ENCODE measurements at places on chromosomes 6 and 20.
A peak's percentile ranks its signal among the peaks of the same experiment; 100 is the strongest.

DNA sequence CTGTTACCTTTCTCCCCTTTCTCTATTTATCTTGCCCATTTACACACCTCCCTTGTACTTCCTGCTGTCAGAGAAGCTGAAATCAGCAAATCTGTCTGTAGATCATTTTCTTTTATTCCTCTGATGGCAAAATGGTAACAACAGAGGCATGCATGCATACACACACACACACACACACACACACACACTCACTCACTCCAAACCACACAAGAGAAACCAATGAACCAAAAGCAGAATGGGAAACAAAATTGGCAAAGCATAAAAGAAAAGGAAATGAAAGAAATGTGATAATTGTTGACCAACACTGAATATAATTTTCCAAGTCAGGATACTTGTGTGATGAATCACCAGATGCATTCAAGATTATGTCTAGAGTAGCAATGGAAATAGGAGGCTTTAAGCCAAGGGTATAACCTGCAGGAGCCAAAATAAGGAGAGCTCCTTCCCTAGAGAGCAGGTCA, 172.4 kb downstream of the PLCB4 start:
- peak; percentile 88 for DNase-seq

DNA sequence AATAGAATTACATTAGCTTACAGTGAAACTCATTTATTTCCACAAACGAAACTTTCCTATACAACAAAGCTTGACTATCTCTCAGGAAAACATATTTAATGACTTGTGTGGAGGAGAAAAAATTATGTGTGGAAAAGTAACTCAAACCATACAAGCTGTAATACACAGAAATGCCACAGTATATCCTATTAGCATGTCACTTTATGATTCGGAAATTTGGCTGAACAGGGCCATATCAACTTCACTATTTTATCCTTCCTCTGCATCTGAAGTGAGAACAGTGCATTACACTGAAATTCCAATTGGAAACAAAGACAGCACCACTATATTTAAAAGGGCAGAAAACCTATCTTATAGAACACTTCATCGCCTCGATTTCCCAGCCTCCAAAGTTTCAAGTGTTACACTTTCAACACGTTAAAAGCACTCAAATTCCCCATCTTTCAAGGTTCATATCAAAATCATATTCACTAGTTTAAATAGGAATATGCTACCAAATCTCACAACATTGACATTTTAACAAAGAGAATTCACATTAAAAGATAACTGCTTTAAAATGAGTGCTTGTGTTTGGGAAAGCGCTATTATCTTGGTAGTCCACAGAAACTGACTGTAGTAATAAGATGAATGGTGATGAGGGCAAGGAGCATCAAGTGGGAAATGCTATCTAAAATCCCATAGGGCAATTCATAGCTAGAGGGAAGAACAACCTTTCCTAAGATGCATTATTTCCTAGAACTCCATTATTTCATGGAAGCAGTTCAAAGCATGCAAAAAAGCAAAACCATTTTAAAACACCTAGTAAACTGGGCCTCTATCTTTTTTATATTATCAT, 1.8 kb downstream of the REV3L start:
- DNase-seq: no peak

DNA sequence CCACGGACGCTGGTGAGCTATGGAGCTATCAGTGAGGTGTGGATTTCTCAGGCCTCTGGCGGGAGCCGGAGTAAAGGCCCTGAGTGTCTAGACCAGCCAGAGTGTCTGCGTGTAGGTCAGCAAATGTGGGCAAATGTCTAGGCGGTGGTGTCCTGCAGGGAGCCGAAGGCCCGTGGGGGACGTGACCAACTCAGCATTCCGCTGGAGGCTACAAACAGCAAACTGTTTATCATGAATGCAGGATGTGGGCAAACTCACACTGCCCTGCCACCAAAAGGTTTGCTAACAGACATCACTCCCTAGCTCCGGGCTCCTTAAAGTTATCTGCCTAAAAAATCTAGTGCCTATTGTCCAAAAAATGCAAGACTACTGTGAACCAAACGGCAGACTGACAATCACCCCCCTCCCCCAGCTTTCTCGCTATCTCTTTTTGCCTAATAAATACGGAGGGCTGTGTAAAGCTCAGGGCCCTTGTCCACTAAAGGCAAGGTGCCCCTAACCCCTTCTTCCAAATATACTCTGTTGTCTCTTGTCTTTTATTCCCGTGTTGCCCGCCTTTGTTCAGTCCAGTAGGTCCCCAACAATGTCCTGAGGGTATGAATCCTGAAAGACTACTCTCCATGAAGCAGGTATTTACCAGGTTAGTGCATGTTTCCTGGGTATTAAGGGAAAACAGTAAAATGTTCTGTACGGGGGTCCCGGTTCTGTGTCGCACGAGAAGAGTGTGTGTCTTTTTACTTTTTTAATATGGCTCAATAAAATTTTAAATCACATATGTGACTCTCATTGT, 29.0 kb upstream of the AFDN start:
- no peak for DNase-seq

DNA sequence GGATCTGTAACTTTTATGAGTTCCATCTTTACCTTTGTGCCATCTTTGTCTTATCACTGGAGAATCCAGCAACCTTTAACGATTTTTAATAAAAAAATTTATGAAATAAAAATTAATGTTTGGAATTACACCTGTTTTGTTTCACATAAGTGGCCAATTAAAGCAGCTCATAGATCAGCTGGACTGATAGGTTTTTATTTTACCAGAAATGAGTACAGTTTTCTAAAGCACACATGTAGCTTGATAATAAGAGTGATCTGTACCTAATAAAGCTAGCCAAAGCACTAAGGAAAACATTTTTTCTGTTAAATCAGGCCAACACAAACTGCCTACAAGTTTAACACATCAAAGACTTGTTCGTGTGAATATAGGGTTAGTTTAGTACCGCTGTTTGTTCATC, 500.1 kb downstream of the CDKAL1 start:
- DNase-seq: no peak

DNA sequence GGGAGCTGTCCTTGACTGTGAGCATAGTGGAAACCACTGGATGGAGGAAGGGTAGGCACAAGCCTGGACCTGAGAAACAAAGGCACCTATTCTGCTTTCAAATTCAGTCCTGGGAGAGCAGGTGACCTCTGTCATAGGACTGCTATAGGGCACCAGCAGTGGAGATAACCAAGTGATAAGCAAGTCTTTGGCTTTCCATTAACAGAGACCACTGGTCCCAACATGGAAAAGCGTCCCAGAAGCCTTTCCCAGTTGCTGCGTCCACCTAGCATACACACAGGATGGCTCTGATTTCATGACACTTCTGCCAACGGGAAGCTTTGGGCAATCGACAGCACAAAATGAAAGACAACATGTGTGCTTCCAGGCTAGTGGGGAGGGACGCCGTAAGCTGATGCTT, 8.9 kb downstream of the SLC22A3 start:
- no peak for DNase-seq

- DNase-seq: no peak
These were observed 45.4 kb downstream of the PANK2 start for GRCh38 chr20:3934624-3935023.

- DNase-seq: no peak
These were observed 32.7 kb downstream of the CFAP61 start for GRCh38 chr20:20085071-20085470.
